ENCODE measurements at places on chromosomes 3 and 15.

GRCh38 chr15:65598468-65598867 lies 12.5 kb downstream of the INTS14 start:
- no peak for DNase-seq

- DNase-seq = no peak
These were observed 90.2 kb upstream of the LMOD3 start for GRCh38 chr3:69212411-69213160.

GRCh38 chr3:41338276-41338675 lies 139.0 kb downstream of the CTNNB1 start:
- no peak for DNase-seq

GRCh38 chr15:76140074-76140464 lies 80.3 kb downstream of the TMEM266 start:
- no peak for DNase-seq

GRCh38 chr15:77067691-77068367 lies 3.1 kb downstream of the TSPAN3 start:
- DNase-seq = no peak

- no peak for DNase-seq
These were observed 154.3 kb downstream of the GOLIM4 start for GRCh38 chr3:167941234-167941995.

- DNase-seq = no peak
These were observed 287.0 kb upstream of the LYSMD4 start for GRCh38 chr15:100020189-100020588.

DNA sequence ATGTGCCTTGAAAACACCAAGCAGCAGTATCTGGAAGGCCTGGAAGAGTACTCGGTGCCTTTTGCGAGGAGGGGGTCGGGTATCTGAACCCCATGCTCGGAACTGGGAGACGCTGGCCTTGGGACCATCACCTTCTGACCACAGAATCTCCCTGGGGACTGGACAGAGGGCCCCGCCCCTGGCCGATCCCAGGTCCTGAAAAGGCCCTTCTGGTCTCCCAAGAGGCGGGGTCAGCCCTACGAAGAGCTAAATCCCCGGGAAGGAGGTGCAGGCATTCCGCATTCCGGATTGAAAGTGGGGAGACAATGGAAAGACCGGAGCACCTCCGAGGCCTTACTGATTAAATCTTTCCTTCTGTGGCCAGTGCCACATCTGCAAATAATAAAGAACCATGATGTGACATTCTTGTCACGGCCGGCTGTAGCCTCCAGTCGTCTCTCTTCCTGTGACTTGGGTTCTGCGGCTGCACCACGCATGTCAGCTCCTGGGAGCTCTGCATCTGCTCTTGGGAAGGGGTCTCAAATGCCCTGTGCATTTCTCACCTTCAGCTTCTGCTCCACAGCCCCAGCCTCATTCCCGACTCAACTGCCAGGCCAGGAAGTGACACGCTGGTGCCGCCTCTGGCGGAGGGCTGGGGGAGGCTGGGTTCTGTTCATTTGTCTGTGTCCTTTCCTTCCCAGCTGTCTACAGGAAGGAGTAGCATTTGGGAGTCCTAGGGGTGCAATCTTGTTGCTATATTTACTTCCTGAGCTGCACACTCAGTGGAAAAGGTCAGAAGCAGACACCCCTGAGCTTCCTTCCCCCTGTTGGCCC lies 173.5 kb downstream of the KLF13 start:
- DNase-seq = no peak

- no peak for DNase-seq
These were observed 47.8 kb downstream of the OIP5 start for GRCh38 chr15:41284427-41285177.

GRCh38 chr3:170523248-170523647 lies 62.6 kb downstream of the SLC7A14 start:
- no peak for DNase-seq

DNA sequence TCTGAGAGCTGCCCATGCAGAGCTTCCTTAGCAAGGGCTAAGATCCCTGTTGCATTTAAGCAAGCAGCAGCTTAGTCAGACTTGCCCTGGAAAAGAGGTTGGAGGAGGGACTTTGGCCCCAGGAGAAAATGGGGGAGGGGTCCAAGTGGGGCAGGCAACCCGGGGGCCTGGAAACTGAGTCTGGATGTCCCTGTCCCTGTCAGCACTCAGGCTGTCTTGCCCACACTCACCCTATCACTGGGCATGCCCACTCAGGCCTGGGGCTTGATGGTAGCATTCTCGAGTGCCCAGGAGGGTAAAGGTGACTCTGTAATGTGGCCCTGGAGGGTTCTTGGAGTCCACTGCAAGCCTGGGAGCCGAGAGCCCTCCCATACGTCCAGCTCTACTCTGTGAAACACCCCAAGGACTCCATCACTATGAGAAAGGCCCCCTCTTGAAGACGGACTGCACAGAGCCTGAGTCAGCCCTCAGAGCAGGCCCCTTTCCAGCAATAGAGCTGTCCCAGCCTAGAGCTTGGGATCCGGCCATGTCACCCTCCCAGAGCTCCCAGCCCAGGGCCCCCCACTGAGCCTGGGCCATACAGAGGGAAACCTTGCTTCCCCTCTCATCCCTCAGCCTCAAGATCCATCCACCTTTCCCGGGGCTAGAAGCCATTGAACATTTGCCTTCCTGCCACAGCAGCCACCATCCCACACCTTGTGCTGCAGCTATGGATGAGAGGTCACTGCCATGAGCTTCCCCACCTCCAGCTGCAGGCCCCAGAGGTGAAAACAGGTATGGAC lies 13.4 kb downstream of the MYL3 start:
- no peak for DNase-seq

DNA sequence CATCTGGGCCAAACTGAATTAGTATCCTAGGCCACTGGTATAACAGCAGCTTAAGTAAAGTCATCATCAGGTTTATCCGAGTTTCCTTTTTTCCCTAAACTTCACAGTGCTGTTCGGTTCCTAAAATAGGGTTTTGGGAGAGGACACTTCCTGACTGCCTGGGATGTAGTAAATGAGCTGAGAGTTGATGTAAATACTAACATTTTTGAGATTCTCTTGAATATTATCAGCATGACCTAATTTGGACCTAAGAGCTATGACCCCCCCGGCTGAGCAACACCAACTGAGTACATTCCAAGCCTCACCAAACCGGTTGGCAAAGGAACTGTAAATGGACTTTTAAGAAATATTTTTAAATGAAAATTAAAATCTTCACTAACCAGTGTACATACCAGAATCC lies 78.8 kb downstream of the IL5RA start:
- DNase-seq = no peak

DNA sequence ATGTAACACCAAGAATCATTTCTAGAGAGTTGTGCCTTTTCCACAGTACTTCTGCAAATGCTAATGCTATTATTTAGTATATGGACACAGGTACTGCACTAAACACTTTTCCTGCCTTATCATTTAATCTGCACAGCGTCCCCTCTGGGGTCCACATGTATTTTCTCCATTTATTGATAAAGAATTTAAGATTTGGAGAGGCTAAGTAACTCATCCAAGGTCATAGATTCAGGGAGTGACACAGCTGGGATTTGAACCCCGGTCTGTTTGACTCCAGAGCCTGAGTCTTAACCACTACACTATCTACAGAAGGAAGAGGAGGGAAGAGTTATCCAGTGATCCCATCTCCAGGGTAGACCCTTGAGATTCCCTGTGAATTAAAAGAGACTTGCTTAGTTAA lies 24.9 kb upstream of the TPRG1 start:
- DNase-seq = no peak

GRCh38 chr15:67768313-67768977 lies 56.9 kb upstream of the SKOR1 start:
- no peak for DNase-seq

- DNase-seq = no peak
These were observed 136.8 kb downstream of the SNRK start for GRCh38 chr3:43423142-43423541.

DNA sequence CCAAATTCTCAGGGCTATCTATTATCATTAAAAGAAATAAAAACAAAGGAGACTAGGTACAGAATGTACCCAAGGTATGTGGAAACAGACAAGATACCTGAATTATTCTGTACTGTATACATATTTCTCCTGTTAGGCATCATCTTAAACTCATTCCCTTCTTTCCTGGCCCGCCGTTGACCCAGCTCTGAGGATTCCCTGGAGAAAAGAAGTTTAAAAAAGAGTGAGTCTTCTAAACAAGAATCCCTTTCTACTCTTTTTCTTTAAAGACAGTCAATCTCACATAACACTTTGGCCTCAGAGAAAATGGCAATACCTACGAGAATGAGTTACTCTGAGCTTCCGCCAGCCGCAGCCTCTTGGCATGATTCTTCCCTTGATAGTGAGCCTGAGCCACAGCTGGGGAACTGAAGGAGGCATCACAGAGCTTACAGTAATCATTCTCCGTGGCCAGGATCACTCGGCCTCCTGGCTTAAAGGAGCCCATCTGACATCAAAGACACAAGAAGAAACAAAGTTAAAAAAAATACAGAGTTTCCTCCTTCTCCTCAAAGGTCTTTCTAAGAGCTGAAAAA lies 44.2 kb downstream of the ZMAT3 start:
- no peak for DNase-seq

- no peak for DNase-seq
These were observed 58.5 kb downstream of the TP53BP1 start for GRCh38 chr15:43434446-43434845.

DNA sequence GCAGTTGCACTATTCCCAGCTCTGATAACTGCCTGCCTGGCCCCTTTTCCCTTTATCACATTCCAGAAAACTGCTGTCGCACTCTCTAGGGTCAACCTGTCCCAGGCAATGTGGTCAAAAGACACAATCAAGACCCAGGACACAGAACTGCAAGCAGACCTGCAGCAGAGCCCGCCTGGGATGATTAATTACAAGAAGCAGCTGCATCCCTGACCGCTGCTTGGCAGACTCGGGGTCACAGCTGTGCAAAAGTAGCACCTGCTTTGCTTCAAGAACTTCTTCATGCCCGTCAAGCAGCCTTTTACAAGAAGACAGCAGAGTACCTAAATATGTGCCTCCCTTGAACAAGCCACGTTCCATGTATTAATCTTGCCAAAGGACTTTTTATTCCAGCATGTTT lies 120.0 kb upstream of the ST8SIA2 start:
- DNase-seq = no peak

DNA sequence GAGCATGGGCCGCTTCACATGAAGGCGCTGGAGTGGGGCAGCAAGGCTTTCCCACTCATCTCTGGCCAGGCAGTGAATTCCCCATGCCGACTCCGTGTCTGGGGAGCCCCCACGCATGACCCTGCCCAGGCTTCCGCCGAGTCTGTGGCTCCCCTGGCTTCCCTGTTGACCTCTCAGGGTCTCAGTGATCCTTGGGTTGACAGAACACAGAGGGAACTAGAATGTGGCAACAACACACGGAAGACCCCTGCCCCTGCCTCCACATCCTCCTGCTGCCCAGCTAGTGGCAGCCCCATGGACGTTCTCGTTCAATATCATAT lies 61.3 kb downstream of the ATP2B2 start:
- no peak for DNase-seq

- no peak for DNase-seq
These were observed 17.1 kb downstream of the TPM1 start for GRCh38 chr15:63059573-63060216.

GRCh38 chr3:127258733-127259132 lies 29.1 kb downstream of the PRR20G start:
- DNase-seq = no peak

- no peak for DNase-seq
These were observed 41.2 kb downstream of the SLC6A11 start for GRCh38 chr3:10857235-10857634.

- DNase-seq = no peak
These were observed 10.3 kb downstream of the ANKRD63 start for GRCh38 chr15:40272485-40273056.

Measured in 8988T (cell line).